ENCODE measurements at places on chromosomes 12 and 14. TPM values are rescaled to one million over a fixed set of nuclear protein-coding genes. Genes with fewer than 3 reads are reported as not detected.

DNA sequence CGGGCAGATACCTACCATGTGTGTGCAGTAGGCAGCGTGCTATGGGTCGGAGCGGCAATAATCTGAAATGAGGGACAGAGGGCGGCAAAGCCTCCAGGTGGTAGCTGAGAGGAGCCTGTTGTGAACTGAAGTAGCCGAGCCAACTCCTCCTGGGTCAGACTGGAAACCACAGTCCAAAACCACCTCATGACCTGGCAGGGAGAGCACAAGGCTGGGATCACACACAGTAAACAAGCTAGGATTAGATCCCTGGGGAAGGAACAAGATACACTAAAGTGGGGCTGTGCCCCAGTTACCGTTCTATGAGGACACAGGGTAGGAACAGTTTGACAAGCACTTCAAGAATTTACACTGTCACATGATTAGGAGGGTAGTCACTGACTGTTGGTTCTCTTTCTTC lies 49.0 kb downstream of the AREL1 start:
- DNase-seq = no peak

DNA sequence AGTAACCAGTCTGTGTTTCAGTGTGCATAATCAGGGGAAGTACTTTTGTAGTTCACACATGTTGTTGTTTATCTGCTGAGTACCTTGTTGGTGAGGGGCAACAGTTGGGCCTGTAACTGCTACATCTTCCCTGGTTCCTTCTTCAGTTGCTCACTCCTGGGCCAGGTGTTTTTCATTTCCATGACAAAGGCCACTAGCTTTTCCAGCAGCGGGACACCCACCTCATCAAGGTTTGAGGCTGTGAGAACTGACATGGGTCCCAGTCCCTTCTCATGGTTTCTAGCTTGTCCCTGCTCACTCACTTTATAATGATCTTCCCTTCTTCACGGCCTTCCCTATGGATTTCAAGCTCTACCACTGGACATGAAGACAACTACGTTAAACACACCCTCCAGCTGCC lies 1.5 kb upstream of the NOXRED1 start:
- DNase-seq = no peak

DNA sequence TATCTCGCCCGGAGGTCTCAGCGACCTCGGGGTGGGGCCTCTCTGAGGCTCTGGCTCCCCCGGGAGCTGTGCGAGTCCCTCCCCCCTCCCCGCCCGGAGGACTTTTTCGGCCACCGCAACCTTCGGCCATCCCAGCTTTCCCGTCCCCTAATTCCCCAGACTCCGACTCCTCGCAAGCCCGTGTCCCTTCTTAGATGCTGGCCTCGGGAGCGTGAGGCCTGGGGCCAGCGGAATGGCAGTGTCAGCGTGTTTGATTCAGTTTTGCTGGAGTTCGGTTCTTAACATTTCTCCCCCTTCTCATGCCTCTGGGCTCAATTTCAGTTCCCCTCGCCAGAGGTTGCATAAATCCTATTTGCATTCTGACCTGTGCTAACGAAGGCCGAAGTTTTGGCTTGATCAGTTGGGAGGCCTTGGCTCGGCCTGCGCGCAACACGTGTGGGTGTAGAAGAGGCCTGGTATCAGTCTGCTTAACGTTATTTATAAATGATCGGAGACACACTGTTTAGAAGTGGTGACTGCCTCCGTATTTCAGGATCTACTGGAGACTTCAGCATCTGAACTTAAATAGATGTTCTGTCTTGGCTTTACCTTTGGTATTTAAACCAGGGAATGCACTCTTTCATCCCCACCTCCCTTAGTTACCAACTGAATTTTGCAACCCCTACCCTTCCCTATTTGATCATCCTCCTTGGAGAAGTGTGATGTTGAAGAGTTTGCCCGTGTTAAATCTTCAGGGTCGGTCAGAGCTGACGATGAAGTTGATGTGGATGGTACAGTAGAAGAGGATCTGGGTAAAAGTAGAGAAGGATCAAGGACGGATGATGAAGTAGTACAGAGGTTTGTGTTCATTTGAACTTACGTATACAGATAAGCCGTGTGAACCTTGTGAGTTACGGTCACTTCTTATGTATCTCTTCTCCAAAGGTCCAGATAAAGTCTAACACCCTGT lies 851 bp downstream of the HSP90B1 start:
- DNase-seq = no peak

The TAS2R13 gene
- 1.1 TPM for total RNA-seq
